ENCODE measurements at places on chromosomes 6 and 20.

DNA sequence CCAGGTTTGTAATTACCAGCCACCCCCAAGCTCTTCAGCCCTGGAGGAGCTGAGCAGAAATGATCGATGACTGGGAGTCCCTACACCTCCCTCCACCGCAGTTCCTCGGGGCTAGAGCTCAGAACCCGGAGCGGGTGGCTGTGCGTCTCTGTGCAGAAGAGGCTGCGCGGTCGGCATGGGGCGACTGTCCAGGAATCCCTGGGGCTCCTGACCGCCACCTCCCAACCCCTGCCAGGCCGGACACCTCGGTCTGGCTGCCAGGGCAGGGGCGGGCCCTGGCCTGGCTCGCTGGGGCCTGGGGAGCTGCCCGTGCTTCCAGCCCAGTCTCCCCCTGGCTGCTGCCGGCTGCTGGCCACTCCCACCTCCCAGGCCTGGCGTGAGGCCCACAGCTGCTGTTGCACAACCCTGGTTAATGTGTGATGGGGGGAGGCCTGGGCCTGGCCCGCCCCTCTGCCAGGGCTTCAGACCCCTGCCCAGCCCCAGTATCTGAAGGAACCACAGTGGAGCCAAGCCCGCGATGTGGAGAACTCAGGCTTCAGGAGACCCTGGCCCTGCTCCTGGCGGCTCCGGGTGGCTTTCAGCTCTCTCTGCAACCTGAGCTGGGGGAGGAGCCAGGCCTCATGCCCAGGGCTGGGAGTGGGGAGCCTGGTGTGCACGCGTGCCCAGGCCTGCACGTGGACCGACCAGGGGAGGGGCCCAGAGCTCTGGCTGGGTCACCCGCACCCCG, 1.2 kb downstream of the SLC2A4RG start:
- peak; percentile 89 for DNase-seq

- DNase-seq, result no peak
Measured at GRCh38 chr6:97572943-97573342, 289.9 kb upstream of the MMS22L start.

DNA sequence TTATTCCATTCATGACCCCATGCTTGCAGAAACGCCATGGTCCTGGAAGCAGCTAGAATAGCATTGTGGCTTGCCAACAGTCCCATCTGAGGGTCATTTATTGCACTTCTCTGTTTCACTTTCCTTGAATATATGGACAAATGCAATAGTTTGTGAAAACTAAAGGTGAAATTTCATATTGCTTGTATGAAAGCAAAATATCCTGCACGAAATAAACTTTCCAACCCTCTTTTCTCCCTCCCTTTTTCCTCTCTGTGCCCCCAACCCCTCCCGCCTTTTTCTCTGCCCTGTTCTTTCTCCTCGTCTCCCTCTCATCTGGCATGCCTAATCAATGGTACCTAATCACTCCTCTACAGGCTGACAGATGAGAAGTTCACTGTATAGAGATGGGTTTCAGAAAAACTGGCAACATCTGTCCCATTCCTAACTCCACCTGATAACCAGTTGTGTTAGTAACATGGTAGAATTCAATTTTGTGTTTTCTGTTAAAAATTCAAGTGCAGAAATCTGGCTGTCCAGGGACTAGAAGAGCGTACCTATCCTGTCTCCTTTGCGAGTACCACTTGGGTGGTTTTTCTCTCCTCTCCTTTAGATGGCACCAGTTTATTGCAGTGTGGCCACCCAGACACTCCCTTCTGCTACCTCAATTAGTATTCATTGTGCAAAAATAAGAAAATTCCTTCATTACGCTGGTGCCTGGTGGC, 198.6 kb downstream of the FOXA2 start:
- DNase-seq, result no peak

DNA sequence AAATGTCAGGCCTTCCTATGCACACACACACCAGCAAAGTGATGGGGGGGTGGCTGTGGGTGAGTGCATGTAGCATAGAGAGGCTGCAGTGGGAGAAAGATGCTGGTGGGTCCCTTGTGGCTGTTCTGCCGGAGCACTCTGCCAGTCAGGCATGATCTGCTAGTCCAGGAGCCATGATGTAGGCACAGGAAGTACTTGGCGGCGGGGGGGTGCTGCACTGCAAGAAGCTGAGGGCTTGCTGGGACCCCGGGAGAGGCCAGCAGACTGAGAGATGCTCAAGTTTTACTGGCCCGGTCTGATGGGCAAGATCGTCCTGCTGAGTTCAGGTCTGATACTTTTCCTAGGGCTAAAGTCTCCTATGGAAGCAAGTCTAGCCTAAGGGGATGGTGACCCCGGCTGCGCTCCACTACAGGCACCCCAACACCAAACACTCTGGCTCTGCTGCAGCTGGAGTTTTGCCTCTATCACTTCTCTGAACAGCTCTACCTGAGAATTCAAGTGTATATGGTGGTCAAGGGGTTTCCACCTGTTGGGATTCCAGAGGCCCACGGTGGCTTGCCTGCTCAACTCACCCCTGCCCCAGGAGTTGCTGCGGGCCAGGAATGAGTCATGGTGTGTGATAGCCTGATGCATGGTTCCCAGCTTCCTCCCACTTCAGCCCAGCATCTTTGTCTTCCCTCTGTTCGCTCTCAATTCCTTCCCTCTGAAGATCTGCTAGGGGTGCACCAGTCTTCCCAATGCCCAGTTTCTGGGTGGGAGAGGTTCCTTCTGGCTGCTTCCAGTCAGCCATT, 971.8 kb upstream of the ADGRB3 start:
- DNase-seq, result no peak

DNA sequence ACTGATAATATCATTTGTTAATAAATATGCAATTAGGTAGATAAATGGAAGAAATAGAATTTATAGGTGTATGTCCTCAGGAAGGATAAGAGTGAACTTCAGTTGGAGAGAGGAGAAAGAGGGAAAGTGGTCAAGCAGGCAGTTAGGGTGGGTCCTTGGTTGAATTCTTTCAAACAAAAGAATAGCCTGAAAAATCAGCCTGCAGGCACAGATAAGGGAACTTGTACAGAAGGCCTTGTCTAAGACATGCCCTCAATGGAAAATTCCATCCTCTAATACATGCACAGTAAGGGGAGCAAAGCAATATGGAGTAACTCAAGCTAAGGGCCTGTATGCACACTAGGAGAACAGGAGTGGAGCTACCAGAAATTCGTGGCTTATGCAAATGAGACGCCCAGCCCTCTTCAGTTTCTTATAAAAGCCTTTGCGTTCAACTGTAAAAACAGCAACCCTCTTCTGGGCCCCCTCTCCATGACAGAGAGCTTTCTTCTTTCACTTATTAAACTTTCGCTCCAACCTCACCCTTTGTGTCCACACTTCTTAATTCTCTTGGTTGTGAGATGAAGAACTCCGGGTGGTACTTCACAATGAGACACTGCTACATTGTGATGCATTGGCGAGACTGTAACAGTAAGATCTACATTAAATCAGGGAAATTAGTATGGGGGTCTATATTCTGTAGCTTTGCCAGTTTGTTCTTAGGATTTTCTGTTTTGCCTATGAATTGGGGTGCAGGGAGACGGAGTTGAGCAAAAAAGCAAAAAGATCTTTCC, 147.0 kb downstream of the HS3ST5 start:
- DNase-seq, result no peak

DNA sequence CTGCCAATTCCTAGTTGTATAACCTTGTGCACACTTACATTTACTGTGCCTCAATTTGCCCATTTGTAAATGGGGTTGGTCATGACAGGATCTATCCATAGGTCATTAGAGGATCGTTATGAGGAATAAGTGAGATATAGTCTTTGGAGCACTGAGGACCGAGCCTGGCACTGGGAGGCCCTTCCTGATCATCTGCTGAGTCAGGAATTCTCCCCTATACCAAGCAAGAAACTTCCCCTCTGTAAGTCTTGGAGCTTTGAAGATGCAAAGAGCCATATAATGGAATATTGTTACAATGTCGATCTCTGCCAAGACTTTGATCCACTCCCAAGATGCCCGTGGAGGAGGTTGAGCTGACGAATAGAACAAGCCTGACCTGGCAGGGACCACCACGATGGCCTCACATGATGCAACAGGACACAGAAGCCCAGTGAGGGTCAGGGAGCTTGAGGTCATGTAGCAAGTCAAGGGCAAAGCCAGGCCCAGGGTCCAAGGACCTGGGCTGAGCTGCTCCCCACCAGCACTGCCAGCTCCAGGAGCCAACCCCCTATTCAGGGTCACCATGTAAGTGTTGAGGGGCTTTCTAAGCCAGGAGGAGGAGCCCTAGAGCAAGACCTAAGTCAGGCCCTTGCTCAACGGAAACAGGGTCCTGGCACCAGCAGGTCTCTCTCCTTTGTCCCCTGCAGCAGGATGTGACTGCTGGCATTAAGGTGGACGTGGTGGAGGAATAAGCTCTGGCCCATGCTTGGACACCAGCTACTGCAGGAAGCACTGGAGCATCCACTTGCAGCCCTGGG, 16.7 kb downstream of the PDRG1 start:
- DNase-seq, result no peak

GRCh38 chr6:157314705-157315321, 8.5 kb downstream of the TMEM242 start:
- peak; percentile 78 for DNase-seq

DNA sequence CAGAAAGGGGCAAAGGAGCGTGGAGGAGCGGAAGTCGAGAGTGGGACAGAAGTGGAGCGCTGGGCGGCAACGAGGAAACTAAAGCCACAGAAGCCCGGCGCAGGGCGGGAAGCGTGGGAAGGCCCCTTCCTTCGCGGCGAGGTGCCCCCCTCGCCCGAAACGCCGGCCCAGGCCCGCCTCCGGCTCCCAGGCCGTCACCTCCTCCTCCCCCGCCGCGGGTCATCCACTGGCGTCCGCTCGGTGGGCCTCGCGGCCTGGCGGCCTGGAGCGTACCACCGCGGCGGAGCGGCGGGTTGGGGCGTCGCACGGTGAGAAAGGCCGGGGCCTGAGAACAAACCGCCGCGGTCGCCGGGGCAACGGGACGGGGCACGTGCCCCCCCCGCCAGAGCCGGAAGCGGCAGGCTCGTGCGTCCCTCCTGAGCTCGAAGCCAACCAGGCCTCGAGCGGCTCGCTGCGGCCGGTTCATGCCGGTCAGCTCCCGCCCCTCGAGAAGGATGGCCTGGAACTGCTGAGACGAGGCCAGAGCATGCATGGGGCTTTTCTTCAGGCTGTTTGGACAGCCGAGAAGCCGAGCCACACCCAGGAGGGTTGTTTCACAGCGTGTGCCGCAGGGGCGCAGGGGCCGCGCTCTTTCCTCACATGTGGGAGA, at the start of gene TCP11:
TSS of gene TCP11 (minus strand) at position 333 of the 649 bp plus-strand sequence. CDS start 469 bp downstream, outside the sequence.
- DNase-seq, result no peak

DNA sequence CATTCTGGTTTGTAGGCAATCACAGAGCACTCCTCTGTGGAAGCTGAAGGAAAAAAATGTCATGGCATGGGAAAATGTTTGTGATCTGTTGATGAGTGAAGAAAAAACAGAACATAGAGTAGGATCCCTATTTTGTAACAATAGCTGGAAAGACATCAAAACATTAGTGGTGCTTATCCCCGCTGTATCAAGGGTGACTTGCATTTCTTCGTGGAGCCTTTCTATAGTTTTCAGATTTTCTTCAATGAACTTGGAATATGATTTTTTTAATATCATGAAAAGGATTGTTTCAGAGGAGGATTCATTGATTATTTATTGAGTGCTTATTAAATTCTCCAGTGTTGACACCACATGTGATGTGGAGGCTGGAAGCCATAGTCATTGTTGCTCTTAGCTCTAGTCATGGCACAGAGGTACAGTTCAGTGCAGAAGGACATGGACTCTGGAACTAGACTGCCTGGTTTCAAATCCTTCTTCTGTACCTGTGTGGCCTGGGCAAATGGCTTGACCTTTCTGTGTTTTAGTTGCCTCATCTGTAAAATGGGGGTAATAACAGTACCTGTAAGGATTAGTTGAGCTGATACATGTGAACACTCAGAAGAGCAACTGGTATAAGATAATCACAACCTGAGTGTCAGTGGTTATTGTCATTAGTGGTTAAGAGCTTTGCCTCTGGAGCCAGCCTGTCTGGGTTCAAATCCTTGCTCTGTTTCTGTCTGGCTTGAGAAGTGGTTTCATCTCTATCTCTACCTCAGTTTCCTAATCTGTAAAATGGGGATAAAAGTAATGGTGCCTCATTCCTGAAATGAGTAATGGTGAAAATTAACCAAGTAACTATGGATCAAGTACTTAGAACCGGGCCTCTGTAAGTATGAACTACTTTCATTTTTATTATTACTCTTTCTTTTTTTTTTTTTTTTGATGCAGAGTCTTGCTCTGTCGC, 14.7 kb upstream of the CDKN1A start:
- no peak for DNase-seq

DNA sequence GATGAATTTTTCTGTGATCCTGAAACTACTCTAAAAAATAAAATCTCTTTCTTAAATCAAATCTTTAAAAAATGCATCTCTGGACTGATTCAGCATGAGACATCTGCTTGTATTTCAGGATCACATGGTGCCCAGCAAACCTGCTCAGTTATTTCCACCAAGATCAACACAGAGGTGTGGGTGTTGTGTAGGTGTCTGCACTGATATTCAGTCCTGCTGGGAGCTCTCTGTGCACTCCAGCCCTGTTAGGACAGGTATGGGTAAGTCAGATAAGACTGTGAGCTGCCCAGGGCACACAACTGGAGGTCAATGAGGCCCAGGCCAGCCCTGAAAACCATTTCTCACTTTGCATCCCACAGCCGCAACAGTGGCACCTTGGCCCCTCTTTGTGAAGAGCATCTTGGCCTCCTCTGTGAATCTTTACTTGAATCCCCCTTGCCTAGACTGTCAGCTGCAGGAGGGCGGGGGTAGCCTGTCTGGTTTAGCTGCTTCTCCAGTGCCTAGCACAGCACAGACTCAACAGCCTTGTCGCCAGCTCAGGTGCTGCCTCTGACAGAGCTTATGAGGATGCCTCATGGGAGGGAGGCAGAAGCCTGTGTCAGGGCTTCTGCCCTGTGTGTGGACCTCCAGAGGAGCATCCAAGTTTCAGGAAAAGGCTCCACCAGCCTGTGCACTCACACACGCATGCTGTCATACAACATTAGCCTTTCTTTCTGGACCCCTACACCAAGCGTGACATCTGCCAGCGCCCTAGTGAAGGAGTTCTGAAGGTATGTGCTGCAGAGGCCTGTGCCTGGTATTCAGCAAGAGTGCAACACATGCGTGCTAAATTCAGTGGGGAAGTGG, 187.6 kb upstream of the CST7 start:
- no peak for DNase-seq

DNA sequence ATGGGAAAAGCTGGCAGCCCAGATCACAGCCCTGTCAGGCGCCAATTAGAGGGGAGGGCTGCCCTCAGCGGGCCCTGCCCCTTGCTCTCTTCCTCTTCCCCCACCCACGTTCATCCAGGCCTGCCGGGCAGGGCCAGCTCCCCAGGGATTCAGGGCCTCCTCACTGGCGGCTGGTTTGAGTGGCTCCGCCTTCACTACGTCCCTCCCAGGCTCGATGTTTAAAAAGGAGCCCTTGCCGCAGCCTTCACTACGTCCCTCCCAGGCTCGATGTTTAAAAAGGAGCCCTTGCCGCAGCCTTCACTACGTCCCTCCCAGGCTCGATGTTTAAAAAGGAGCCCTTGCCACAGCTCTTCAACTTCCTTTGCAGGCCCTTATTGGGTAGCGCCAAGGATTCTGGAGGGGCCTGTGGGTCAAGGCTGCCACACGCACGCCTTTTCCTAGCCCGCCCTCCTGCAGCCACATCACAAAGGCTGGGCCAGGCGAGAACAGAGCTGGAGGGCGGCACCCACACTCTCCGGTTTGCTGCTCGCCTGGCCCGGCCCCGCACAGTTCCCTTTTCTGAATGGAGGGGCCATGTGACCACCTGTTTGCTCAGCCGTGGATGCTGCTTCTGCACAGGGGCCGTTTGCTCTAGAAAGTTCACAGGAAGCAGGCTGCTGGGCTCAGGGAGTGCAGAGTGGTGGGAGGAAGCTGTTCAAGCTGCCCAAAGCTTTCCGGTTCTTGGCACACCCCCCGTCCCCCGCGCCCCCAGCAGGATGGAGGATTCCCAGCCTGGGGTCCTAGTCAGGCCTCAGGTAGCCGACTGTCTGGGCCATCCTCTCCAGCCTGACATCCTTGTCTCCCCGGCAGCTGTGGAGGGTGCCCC, 1.6 kb downstream of the SLC17A9 start:
- DNase-seq, result peak; percentile 81

Measured in EH (cell line).